ENCODE measurements at places on chromosomes 6 and 20.

DNA sequence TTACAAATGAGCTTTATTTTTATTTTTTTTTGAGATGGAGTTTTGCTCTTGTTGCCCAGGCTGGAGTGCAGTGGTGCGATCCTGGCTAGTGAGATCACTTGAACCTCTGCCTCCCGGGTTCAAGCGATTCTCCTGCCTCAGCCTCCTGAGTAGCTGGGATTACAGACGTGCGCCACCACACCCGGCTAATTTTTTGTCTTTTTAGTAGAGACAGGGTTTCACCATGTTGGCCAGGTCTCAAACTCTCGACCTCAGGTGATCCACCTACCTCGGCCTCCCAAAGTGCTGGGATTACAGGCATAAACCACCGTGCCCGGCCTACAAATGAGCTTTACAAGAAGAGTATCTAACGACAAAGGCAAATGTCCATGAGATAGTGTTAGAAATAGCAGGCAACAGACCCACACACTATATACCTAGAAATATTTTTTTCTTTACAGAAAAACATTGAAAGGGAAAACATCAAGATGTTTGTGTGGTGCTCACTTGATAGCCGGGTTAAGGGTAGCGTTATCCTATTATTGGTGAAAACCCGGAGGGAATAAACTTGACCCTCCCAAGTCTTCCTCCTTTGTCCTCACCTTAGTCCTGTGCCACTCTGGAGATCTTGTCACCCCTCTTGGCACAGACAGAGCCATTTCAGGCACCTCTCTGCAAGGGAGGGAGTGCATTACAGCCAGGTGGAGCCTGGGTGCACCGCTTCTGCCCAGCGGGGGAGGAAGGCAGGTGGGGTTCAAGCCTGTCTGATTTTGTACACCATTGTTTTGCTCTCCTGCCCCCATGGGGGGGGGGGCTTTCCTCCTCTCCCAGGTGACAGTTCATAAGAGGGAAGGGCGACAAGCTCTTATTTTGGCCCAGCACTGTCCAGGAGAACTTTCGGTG, 21.0 kb upstream of the AVP start:
- peaks cover 2% of the 10 kb centered on the region for H3K4me1 ChIP-seq
- H3K27me3 ChIP-seq: no peaks in the 10 kb centered on the region
- DNase-seq: no peak

- no peak overlapping the region for H3K27ac ChIP-seq
- H3K36me3 ChIP-seq: no peaks in the 10 kb centered on the region
- no peak overlapping the region for H3K4me3 ChIP-seq
- no peak for DNase-seq
- H3K4me1 ChIP-seq: no peaks in the 10 kb centered on the region
- H3K27me3 ChIP-seq: no peaks in the 10 kb centered on the region
Measured at GRCh38 chr6:138073264-138073663, 34.0 kb downstream of the PERP start.

- no peak overlapping the region for H3K27ac ChIP-seq
- H3K36me3 ChIP-seq: peaks cover 25% of the 10 kb centered on the region
- H3K4me3 ChIP-seq: no peak overlapping the region
- no peak for DNase-seq
- no peaks in the 10 kb centered on the region for H3K27me3 ChIP-seq
Measured at GRCh38 chr6:24537082-24537699, 42.4 kb downstream of the ALDH5A1 start.

DNA sequence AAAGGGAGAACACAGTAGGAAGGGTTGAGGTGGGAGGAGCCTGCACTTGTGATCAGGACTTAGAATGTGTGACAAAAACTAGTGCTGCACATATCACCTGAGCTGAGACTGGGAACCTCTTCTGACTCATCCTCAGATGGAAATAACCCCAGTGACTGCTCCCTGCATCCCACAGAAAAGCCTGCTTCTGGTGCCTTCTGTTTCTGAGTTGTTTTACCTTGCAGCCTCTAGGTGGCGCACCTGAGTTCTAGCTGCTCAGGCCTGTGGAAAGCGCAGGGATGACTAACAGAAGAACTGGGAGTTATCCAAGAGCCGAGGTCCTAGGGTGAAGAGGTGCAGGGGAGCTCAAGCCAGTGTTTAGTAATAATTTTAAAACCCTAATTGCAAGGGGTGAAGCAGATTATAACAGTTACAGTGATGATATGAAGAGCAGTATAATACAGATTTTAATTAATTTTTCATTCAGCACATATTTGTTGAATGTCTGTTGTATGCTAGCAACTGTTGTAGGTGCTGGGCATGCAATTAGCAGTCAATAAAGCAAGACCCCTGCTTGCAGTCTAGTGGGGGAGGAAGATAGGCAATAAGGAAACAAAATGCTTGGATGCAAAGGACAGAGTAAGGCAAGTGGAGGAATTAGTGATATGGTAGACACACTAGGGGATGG, 302.5 kb downstream of the DHX35 start:
- DNase-seq: peak; percentile 70
- H3K4me3 ChIP-seq: no peak overlapping the region
- H3K27ac ChIP-seq: no peak overlapping the region
- H3K4me1 ChIP-seq: no peaks in the 10 kb centered on the region

- H3K4me1 ChIP-seq: no peaks in the 10 kb centered on the region
- no peak overlapping the region for H3K4me3 ChIP-seq
- H3K36me3 ChIP-seq: no peaks in the 10 kb centered on the region
- H3K27ac ChIP-seq: no peak overlapping the region
Measured at GRCh38 chr6:167294241-167294640, 3.1 kb downstream of the UNC93A start.

DNA sequence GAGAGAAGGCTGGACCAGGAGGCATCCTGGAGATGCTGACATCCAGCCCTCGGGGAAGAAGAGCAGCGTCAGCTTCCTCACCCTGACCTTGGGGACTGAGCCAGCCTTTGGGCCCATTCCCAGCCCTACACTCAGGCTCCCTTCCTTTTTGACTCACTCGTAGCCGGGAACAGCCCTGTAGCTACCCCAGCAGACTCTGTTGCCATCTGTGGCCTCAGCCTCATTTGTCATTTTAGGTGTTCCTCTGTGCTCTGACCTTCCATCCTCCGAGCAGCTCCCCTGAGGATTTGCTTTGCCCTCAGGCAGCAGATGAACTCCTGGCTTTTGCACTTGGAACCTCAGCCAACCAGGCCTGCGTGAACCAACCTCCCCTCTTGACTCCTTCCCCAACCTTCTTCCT, 67.5 kb downstream of the ELOVL2 start:
- no peak overlapping the region for H3K4me3 ChIP-seq
- H3K27ac ChIP-seq: no peak overlapping the region
- no peaks in the 10 kb centered on the region for H3K27me3 ChIP-seq
- no peaks in the 10 kb centered on the region for H3K4me1 ChIP-seq
- DNase-seq: no peak
- no peaks in the 10 kb centered on the region for H3K36me3 ChIP-seq

DNA sequence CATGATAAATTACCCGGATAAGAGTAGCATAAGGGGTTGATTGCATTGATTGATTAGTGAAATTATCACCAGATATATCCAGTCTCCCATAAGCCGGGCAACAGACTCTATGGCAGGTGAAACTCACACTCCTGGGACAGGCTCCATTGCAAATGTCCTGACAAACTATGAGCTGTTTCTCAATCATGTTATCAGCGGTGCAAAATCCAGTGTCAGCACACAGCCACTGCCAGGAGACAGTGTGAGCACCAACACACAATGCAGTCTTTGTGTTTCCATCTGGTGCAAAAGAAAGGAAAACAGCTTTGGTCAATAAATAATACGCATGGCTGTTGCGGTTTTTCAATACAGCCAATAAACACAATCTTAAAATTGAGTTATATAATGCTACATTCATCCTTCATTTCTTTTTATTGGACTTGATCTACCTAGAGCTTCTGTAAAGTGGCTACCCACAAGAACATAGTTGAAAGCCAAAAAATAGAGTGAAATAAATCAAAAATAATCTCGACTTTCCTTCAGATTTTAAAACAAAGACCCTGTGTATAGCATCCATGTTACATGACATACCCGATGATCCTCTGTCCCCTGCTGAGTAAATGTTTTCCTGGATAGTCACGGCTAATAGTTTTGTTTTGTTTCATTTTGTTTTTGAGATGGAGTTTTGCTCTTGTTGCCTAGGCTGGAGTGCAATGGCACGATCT, 64.3 kb upstream of the AFDN start:
- no peak for DNase-seq
- no peaks in the 10 kb centered on the region for H3K36me3 ChIP-seq
- H3K27me3 ChIP-seq: no peaks in the 10 kb centered on the region
- no peak overlapping the region for H3K4me3 ChIP-seq
- H3K27ac ChIP-seq: no peak overlapping the region
- peaks cover 6% of the 10 kb centered on the region for H3K4me1 ChIP-seq

GRCh38 chr6:138442663-138443062, 38.6 kb downstream of the HEBP2 start:
- DNase-seq: no peak
- no peaks in the 10 kb centered on the region for H3K27me3 ChIP-seq
- no peak overlapping the region for H3K4me3 ChIP-seq
- no peaks in the 10 kb centered on the region for H3K4me1 ChIP-seq
- H3K27ac ChIP-seq: no peak overlapping the region

DNA sequence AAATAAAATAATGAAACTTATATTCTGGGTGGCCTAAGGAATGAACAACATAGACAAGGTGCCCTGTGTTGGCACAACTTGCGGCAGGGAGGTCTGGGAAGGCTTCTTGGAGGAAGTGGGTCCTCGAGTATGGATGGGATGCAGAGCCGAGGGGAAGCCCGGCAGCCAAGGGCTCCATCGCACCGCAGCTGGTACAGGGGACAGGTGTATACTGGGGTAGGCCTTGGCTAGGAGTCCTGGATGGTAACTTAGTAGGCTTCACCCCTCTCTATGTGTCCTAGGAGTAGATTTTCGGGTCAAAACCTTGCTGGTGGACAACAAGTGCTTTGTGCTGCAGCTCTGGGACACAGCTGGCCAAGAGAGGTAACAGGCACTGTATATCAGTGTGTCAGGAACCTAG, 28.0 kb downstream of the RAB44 start:
- H3K4me1 ChIP-seq: peaks cover 3% of the 10 kb centered on the region
- no peak overlapping the region for H3K27ac ChIP-seq
- no peaks in the 10 kb centered on the region for H3K36me3 ChIP-seq
- DNase-seq: no peak
- H3K4me3 ChIP-seq: no peak overlapping the region

Data from neuronal stem cell (in vitro differentiated cells).